Uterine smooth muscle cell (primary cell): ENCODE measurements at places on chromosomes 5 and 9. TPM values are rescaled to one million over a fixed set of nuclear protein-coding genes. Genes with fewer than 3 reads are reported as not detected.

SGCD gene
- 3.7 and 4.0 TPM in 2 replicates for total RNA-seq

DRD1 gene
- total RNA-seq = not detected in 2 replicates

TAF11L14 gene
- not detected in 2 replicates for total RNA-seq

OR1N2 gene
- total RNA-seq = 0.50 TPM in 1 of 2 replicates, not detected in the other

ADAMTSL1 gene
- 60.6 and 82.0 TPM in 2 replicates for total RNA-seq

ST8SIA4 gene
- total RNA-seq = 0.22 and 0.37 TPM in 2 replicates

FLT4 gene
- 0.11 and 0.25 TPM in 2 replicates for total RNA-seq

FAM221B gene
- total RNA-seq = not detected in 2 replicates

TSSK1B gene
- total RNA-seq = 0.11 and 0.12 TPM in 2 replicates

OR1L1 gene
- not detected in 2 replicates for total RNA-seq

SPINK7 gene
- total RNA-seq = not detected in 2 replicates

IFNA2 gene
- not detected in 2 replicates for total RNA-seq

RAB3C gene
- total RNA-seq = not detected in 2 replicates

MEIKIN gene
- not detected in 2 replicates for total RNA-seq

FGFR4 gene
- 0.62 and 0.66 TPM in 2 replicates for total RNA-seq

RNF130 gene
- total RNA-seq = 16.6 and 21.2 TPM in 2 replicates

PPP2R2B gene
- total RNA-seq = 0.87 and 1.3 TPM in 2 replicates

ARHGEF39 gene
- total RNA-seq = 0.87 and 4.4 TPM in 2 replicates

CHSY3 gene
- total RNA-seq = 3.8 and 5.5 TPM in 2 replicates

BTNL8 gene
- not detected in 2 replicates for total RNA-seq

PLPPR1 gene
- total RNA-seq = not detected in 2 replicates

PRDM9 gene
- not detected in 2 replicates for total RNA-seq

MARCOL gene
- total RNA-seq = not detected in 2 replicates

C5orf58 gene
- not detected in 2 replicates for total RNA-seq

WHRN gene
- 1.5 and 3.4 TPM in 2 replicates for total RNA-seq

GPRIN1 gene
- total RNA-seq = 4.4 and 9.8 TPM in 2 replicates

GPR150 gene
- total RNA-seq = 0.12 and 0.33 TPM in 2 replicates

CAVIN4 gene
- total RNA-seq = 0.89 and 1.6 TPM in 2 replicates

LRRC19 gene
- total RNA-seq = not detected in 2 replicates

PNPLA7 gene
- 0.55 and 1.00 TPM in 2 replicates for total RNA-seq

SLC36A2 gene
- not detected in 2 replicates for total RNA-seq

OLFML2A gene
- total RNA-seq = 17.4 and 39.5 TPM in 2 replicates

ROR2 gene
- 8.9 and 18.7 TPM in 2 replicates for total RNA-seq

NIPBL gene
- 30.9 and 36.0 TPM in 2 replicates for total RNA-seq

NMUR2 gene
- total RNA-seq = under 0.01 TPM in 1 of 2 replicates, not detected in the other

LRRTM2 gene
- total RNA-seq = 0.12 and 0.22 TPM in 2 replicates

AK8 gene
- total RNA-seq = 0.11 and 0.75 TPM in 2 replicates
